Activated naive CD4-positive, alpha-beta T cell treated with anti-CD3 and anti-CD28 coated beads, Interleukin-2, amount 10 ng/mL, durations not matched to agents 7 days and 5 days (primary cell): ENCODE measurements at places on chromosomes 11 and 22.

DNA sequence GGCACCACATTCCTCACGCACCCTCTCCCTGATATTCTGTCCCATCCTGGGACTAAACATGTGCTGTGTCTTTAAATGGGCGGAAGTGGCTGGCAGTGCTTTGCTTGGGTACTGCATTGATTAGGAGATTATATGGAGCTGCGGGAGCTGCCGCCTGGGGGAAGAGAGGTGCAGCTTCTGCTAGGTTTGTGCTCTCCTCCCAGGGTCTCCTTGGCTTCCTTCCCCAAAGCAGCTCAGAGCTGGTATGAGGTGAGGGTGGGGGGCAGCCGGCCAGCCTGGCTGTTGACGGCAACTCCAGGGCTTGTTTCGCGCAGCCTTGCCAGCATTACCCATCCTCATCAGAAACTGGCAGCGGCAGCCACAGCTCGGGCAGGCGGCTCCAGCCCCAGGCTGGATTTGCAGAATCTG is 95.4 kb downstream of the GRAMD1B start:
- no peaks in the 10 kb centered on the region for H3K4me1 ChIP-seq
- no peaks in the 10 kb centered on the region for H3K27me3 ChIP-seq
- peaks cover 2% of the 10 kb centered on the region for H3K36me3 ChIP-seq
- no peak overlapping the region for H3K27ac ChIP-seq
- no peak for DNase-seq
- no peak overlapping the region for H3K4me3 ChIP-seq

GRCh38 chr11:20729597-20730105 is 60.3 kb downstream of the NELL1 start:
- H3K4me1 ChIP-seq, result no peaks in the 10 kb centered on the region
- no peak overlapping the region for H3K4me3 ChIP-seq
- DNase-seq, result no peak
- no peaks in the 10 kb centered on the region for H3K27me3 ChIP-seq

DNA sequence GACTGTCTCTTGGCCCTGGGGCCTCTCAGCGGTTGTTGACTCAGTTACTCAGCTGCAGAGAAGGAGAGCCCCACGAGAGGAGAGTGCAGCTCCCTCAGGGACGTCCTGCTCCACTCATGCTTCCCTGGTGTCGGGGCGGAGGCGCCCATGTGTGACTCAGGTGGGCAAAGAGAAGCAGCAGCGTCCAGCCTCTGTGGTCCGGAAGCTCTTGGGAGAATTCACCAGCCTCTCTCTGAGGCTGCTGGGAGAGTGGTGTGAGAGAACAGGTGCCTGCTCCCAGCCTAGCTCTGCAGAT is 25.7 kb downstream of the GLB1L2 start:
- peaks cover 23% of the 10 kb centered on the region for H3K4me1 ChIP-seq
- H3K27ac ChIP-seq, result no peak overlapping the region
- H3K36me3 ChIP-seq, result no peaks in the 10 kb centered on the region
- H3K27me3 ChIP-seq, result peaks cover 21% of the 10 kb centered on the region
- no peak overlapping the region for H3K4me3 ChIP-seq

- H3K27me3 ChIP-seq, result peaks cover 98% of the 10 kb centered on the region
- H3K4me1 ChIP-seq, result peaks cover 11% of the 10 kb centered on the region
- H3K27ac ChIP-seq, result no peak overlapping the region
Observed at GRCh38 chr11:64294774-64295173, 3.7 kb downstream of the KCNK4 start.

GRCh38 chr22:17358415-17358814 is 10.8 kb upstream of the CECR2 start:
- DNase-seq, result no peak
- peaks cover 4% of the 10 kb centered on the region for H3K27me3 ChIP-seq
- no peak overlapping the region for H3K4me3 ChIP-seq
- no peaks in the 10 kb centered on the region for H3K4me1 ChIP-seq
- no peaks in the 10 kb centered on the region for H3K36me3 ChIP-seq
- no peak overlapping the region for H3K27ac ChIP-seq

- H3K4me3 ChIP-seq, result no peak overlapping the region
- no peaks in the 10 kb centered on the region for H3K27me3 ChIP-seq
- DNase-seq, result no peak
- no peak overlapping the region for H3K27ac ChIP-seq
- H3K36me3 ChIP-seq, result no peaks in the 10 kb centered on the region
- H3K4me1 ChIP-seq, result no peaks in the 10 kb centered on the region
Observed at GRCh38 chr11:21537980-21538379, 654.9 kb upstream of the ANO5 start.

DNA sequence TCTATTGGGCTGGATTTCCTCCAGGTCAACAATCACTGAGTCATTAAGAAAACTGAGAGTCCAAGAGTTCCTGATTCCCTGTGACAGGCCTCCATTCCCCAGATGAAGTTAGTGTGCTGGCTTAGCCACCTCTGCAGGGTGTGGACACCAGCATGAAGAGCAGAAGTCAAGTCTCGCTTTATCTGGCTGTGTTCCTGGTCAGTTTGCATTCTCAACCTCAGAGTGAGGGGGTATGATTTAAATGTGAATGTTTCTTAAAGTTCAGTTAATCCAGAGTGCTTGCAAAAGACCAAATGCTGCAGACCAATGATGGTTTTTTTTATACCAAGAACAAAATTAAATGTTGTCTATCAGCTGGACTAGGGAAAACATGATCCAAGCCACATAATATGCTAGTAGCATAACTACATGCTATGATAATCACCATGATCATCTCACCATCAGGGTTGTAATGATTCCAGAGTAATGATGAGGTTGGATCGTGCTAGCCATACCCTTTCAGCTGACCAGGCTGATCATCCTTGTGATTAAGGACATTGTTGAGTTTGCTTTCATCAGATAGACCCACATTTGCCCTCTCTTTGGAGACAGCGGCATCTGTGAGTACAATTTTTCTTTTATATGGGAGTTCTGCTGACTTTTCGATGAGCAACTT is 145.8 kb upstream of the ARHGAP20 start:
- peaks cover 4% of the 10 kb centered on the region for H3K27me3 ChIP-seq
- no peaks in the 10 kb centered on the region for H3K4me1 ChIP-seq
- DNase-seq, result no peak
- H3K27ac ChIP-seq, result no peak overlapping the region

GRCh38 chr11:35029979-35030682 is 108.8 kb upstream of the CD44 start:
- H3K27me3 ChIP-seq, result peaks cover 6% of the 10 kb centered on the region
- peak; percentile 35 for DNase-seq
- H3K36me3 ChIP-seq, result peaks cover 9% of the 10 kb centered on the region
- H3K4me3 ChIP-seq, result peak overlapping the region; percentile 6
